Esophagus squamous epithelium (tissue), 5 donors: ENCODE measurements at places on chromosomes 16 and 17.

- DNase-seq = no peak
These were observed 1.5 kb downstream of the NTN1 start for GRCh38 chr17:9022573-9023391.

DNA sequence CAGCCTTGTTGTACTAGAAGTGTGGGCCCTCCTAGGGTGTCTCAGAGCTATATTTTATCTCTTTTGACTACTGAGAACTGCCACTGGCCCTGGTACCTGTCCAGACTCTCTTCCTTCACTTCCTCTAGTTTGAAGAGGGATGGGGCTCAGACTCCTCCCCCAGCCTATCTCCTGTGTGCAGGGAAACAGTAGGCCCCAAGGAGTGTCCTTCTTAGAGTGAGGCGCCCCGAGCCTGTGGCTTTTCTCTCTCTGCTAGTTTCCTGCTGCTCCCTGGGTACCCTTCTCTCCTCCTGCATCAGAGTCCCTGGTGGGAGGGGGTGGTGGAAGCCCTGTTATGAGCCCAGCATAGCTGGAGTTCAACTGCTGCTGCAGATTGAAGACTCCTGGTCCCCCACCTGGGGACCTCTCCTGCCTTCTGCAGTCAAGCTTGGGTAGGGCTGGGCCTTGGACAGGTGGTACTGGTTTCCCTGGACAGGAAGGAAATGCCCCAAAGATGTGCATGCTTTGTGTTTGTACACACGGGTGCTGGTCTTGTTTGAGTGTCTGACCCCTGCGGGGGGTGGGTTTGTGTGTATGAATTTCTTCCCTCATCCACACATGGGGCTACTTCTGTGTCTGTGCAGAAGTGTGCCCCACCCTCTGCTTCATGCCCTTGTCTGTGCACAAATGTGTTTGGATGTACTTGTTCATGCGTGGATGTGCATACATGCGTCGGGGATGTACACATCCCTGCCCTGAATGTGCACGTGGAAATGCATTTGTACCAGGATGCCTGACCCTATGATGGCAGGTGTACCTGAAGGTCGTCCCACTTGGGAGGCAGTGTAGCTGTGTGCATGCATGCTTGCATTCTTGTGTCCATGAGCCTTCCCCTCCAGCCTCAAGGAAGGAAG, 6.9 kb downstream of the RARA start:
- no peak for DNase-seq

- DNase-seq = no peak
These were observed 21.7 kb upstream of the PAFAH1B1 start for GRCh38 chr17:2571523-2572303.

- no peak for DNase-seq
These were observed 102.6 kb downstream of the SDR42E1 start for GRCh38 chr16:81908466-81909262.

DNA sequence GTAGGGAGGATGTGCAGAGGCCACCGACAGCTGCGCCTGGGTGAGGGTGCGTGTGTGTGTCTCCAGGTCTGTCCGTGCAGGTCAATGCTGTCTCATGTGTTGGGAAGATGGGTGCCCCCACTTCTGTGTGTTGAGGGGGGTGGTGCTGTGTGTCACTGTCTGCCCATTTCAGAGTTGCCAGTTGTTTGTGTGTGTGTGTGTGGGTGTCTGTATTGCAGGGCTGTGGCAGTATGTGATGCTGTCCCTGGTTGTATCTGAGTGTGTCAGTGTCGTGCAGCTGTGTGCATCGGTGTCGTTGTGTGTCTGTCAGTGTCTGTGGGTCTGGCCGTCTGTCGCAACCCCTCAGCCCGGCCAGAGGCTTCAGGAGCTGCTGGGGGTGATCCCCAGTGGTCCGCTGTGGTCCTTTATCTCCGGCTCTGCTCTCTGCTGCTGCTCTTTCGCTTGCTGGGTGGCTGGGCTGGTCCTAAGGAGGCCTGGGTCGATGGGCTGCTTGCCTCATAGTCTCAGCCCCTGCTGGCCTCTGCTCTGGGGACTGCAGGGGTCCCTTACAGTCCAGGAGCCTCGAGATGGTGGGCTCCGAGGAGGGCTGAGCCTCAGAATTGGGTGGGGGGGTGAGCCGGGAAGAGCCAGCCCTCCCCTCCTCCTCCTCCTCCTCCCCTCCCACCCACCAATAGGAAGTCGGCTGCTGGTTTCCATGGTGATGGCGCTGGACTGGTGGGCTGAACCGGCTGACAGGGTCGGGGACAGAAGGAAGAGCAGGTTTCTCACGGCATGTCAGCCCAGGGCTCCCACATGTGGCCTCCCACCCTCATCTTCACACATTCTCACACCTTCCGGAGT, at the start of gene TSPOAP1:
TSS of gene TSPOAP1 (minus strand) at position 601 of the 840 bp plus-strand sequence. CDS start 875 bp downstream, outside the sequence.
- DNase-seq = no peak

DNA sequence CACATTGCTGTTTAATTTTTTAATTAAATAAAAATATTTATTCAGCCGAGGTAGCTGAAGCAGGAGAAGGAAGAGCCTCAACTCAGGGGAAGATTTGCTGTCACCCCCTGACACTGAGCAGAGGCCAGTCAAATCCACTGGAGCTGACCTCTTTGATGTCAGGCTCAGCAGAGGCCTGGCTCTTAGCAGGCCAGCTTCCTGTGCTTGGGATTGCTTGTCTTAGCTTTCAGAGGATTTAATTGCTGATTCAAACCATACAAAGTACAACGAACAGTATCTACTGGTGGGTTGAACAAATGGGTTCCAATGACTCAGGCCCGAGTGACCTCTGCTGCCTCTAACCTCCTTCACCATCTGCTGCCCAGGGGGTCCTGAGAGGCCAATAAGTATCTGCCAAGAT, 417.0 kb upstream of the HSBP1 start:
- no peak for DNase-seq

DNA sequence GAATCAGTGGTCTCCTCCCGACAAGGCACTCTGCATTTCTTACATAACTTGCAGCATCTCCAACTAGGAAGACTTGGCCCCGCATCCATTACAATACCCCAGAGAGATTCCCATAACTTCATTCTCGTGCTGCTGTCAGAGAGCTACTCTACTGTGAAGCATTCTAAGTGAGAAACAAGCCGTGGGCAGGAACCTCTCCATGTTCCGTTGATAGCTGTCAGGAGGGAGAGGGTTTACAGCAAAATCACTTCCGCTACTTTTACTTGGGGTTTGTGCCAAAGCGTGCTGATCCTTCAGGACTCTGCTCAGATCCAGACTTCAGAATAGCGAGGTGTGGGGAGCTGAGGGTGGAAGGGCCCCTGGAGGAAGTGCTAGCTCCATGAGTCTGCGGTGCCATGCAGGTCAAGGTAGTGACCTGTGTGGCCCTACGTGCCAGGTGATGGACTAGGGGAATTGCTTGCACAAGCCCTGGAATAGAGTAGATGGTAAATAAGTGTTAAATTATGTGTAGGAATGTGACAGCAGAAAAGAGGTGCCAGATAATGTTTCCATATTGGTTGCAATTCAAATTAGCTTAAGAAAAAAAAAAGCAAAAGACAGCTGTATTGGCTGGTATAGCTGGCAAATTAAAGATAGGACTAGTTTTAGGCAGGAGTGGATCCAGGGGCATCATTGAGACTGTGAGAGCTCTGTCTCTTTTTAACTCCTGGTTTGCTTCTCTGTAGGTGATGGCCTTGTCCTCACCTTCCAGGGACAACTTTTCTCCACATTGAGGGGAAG, 358.5 kb upstream of the ERCC4 start:
- no peak for DNase-seq

GRCh38 chr17:67769231-67769630, 51.5 kb downstream of the NOL11 start:
- no peak for DNase-seq

GRCh38 chr17:73768691-73769090, 124.4 kb upstream of the SDK2 start:
- no peak for DNase-seq

DNA sequence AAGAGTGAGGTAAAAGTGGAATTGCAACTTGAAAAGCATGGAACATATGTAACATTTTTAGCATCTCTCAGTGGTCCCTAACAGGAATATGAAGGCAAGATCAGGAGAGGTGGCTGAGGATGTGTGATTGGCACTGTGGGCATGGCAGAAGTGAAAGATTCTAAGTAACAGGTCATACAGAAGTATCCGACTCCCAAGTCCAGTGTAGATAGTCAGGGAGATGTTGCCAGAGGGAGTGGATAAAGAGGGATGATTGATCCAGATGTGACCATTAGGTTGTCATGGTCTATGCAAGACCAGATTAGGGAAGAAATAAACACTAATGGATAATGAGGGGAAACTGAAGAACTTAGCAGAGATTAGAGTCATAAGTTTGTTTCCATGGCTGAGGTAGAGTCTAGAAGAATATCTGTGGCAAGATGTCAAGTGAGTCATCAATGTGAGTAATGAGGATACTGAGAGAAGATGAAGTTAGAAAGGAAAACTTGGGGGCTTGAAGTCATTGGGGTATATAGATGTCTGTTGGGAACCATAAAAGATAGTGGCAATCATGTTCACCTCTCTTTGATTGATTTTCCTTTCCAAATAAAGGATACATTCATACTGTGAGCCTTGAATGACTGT, 23.9 kb upstream of the CAPNS2 start:
- DNase-seq = no peak

DNA sequence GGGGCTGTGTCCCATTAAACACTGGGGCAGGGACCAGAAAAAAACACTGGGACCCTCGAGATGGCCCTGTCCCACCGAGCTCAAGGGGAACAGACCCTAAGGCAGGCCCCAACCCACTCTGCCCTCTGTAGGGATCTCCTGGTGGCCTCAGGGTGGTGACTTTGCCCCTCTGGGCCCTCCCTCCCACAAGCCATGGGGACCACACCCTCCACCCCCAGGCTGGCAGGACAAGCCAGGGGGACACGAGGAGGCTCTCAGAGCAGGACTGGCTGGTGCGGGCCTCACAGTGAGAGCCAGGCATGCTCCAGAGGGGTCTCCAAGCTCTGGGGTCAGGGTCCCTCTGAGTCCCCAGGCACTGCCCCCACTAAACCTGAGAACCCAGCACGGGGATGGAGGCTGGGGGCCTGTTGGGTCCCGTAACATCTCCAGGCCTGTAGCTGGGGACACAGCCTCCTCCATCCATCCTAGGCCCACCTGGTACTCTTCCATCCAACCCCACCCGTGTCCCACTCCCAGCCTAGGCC, 14.5 kb upstream of the SRRM2 start:
- no peak for DNase-seq

GRCh38 chr17:77083531-77083930, 57.2 kb upstream of the SEC14L1 start:
- no peak for DNase-seq

DNA sequence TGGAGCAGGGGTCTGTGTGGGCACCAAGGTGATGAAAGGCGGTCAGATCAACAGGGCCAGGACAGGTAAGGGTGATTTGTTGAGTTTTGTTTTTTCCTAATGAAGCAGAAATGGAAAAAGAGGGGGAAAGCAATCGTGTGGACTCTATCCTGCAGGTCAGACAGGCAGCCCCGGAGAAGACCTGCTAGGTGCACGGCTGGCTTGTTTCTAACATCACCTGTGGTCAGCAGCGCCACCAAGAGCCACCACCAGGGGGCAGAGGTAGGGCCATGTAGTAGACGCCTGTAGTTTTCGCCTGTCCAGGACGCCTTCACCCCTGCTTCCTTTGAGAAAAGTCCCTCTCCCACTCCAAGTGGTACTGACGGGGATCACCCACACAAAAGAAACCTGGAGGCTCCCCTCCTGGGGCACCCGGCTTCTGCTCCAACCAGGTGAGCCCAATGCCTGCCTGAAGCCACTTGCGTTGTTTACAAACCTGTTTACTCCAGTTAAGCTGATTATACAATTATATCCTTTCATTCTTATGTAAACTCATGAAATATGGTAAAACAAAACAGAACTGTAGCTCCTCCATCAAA, 54.2 kb upstream of the SEC14L1 start:
- peak; percentile 19 for DNase-seq

DNA sequence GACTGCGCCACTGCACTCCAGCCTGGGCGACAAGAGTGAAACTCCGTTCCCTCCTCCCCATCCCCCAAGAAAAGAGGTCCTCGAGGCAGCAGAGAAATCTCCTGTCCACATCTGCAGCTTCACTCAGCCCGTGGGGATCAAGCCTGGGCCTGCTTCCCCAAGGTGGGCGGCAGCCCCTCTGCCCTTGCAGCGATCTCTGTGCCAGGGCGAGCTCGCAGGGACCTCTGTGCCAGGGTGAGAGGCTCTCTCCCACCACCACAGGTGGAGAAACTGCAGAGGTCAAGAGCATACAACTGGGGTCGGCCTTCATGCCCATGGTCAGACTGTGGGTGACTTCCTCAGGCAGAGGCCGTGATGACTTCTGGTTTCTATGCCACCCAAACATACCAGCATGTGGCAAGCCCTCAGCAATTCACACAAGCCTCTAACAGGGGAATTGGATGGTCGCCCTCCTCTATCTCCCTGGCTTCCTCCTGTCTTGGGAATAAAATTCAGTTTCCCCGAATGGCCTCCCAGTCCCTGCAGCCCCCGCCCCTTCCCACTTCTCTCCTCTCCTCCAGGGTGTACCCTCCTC, 5.5 kb downstream of the SLC43A2 start:
- no peak for DNase-seq

DNA sequence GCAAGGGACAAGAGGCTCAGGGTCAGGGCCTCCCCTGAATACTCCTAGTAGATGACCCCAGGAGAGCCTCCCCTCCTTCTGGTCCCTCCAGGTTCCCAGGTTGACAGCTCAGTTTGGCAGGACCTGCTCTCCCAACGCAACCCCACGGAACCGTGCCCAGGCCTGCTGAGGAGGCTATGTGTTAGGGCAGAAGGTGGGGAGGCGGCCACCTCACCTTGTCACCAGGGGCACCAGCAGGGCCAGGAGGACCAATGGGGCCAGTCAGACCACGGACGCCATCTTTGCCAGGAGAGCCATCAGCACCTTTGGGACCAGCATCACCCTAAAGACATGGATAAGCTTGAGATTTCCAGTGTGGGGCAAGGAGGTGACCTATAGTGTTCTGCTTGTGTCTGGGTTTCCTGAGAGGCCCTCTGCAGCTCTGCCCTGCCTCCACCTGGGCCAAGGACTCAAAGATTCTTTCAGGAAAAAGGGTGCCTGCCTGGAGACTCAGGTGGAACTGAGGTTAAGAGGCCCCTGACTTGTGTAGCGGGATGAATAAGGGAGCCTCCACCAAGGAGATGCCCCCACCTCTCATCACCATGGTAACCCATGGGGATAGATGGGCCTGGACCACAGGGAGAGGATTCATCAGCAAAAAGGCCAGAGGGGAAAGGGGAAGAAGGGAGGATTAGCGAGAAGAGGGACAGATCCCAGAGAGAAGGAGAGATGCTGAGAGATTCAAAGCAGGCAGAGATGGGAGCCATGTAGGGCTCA, 10.7 kb downstream of the COL1A1 start:
- DNase-seq = no peak

- DNase-seq = no peak
These were observed 68.5 kb downstream of the ZDHHC7 start for GRCh38 chr16:84942786-84943185.

DNA sequence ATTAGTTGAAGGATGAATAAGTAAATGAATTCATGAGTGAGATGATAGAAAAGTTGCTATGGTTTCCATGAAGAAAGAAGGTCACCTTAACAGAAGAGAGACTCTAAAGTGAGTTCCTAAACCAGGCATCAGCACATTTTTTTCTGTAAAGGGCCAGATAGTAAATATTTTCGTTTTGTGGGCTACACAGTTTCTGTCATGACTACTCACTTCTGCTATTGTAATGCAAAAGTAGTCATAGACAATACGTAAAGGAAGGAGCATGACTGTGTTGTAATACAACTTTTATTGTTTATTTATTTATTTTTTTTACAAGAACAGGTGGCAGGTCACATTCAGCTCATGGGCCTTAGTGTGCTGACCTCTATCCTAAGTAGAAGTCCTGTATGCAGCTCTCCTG, 426.1 kb upstream of the DYNLRB2 start:
- no peak for DNase-seq

GRCh38 chr16:2154533-2155090, 970 bp upstream of the TRAF7 start:
- DNase-seq = no peak
